ENCODE measurements at places on chromosomes 12 and 14.

GRCh38 chr12:92827836-92828431, 101.2 kb downstream of the EEA1 start:
- no peak for DNase-seq

GRCh38 chr12:15152868-15153267, 68.3 kb downstream of the RERG start:
- DNase-seq: no peak

- DNase-seq: no peak
Observed at GRCh38 chr12:39502726-39503125, 59.8 kb upstream of the KIF21A start.

- DNase-seq: no peak
Observed at GRCh38 chr12:107978201-107978600, 150.9 kb upstream of the WSCD2 start.

- DNase-seq: no peak
Observed at GRCh38 chr14:98498019-98498885, 773.7 kb downstream of the BCL11B start.

DNA sequence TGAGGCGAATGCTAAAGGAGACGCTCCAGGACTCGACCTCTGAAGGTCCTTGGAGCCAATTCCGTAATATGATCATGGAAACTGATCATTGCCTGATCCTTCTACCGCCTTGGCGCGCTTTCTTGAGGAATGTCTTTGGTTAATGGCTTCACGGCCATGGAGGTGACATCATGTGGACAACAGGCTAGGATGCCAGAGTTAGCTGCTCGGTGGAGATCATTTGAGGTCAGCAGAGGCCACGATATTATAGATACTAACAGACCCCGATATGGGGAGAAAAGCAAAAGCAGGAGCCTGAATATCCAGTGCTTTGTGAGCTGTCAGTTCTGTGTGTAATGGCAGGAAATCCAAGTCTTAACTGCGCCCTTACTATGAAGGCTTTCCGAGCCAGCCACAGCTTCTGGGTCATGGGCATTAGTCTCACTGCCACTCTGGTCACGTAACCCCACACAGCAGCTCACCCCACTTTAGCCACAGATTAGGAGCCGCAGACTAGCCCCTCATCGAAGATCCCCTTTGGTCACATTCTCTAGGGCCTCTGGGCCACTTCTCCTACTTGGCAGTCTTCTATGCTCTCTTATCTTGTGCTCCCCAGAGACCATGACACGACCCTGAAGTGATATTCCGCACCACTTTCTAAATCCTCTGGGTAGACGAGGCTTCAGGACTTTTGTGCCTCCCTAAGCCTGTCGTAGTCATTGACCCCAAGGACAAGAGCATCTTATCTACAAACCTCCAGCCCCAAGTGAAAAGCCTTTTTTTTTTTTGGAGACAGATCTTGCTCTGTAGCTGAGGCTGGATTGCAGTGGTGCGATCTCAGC, 724 bp upstream of the CS start:
- no peak for DNase-seq

GRCh38 chr14:91419451-91419850, 1.8 kb upstream of the CCDC88C start:
- DNase-seq: no peak

DNA sequence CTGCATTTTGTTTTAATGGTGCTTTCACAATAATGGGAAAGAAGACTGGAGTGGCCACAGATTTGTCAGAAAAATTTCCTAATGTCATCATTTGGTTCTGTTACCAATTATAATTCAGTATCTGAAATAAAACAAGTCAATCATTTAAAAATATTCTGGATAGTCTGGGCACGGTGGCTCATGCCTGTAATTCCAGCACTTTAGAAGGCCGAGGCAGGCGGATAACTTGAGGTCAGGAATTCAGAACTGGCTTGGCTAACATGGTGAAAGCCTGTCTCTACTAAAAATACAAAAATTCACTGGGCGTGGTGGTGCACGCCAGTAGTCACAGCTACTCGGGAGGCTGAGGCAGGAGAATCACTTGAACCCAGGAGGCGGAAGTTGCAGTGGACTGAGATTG, 4.0 kb upstream of the LIMA1 start:
- DNase-seq: no peak

- DNase-seq: no peak
Observed at GRCh38 chr14:96126783-96127271, 77.8 kb upstream of the BDKRB2 start.

DNA sequence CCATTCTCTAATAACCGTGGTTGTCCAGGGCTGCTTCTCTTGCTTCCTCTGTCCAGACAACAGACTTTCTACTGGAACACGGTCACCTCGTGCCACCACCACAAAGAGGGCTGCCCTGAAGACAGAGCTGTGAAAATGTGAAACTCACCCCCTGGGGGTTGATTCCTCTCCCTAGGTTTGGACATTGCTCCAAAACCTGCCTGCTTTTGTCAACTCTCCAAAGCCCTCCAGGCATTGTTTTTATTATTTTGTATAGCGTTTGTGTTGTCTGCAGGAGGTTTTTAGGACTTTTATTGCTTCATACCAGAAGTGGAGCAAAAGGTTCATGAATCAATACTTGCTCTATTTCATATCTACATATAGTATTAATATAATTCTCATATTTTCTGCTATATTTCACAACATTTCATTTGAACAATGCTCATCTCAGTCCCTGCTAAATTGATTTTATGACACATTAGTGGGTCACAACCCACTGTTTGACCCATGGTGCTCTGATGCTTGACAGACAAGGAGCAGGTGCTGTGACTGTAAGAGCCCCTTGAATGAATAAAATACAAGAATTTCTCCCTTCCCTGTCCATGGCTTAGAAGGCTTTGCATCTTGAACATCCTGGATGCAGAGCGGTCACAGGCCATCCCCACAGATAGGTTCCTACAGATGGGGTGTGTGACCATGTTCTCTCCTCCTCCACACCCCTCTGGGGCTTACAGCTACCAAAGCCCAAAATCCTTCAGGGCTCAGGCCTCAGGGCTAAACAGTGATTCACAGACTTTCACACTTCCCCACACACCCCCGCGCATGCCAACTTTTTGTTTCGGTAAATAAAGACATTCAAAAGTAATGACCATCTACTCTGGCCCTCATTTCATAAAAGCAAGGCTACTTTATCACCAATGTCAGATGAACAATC, 20.6 kb upstream of the EML1 start:
- DNase-seq: no peak

DNA sequence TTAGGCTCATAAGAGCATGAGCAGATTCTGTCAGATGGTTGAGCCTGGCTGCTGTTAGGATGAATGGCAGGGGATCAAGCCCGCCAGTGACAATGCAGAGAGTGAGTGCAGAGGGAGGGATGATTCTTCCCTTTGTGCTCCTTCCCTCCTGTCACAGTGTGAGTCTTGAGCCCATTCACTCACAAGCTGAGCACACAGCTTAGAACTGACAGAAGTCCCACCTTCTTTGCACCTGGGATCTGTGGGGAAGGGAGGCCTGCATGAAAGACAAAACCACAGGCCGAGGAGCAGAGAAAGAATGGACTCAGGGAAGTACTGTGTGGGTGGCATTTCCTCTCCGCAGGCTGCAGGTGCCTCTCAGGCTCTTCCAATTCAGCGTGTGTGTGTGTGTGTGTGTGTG, 160.6 kb downstream of the KCNA5 start:
- no peak for DNase-seq

GRCh38 chr14:51789114-51789513, 71.3 kb upstream of the GNG2 start:
- no peak for DNase-seq

DNA sequence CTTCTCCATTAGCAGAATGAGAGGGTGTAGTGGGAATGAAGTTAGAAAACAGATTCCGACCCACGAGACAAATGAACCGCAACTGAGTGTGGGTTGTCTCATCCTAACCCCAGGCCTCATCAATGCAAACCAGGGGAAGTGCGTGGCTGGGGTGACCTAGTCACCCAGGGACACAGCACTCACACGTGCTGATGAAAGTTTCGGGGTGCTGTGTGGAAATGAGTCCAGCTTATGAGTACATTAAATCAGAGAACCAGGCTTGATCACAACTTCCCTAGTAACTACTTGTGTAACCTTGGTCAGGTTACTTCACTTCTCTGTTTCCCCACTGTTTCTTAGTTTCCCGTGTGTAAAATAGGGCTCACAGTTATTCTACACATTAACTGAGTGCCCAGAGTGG, 95.4 kb upstream of the CDKN3 start:
- no peak for DNase-seq

GRCh38 chr14:23939607-23940326, 13.8 kb upstream of the DHRS4 start:
- DNase-seq: no peak

GRCh38 chr14:91940209-91940608, 7.3 kb downstream of the FBLN5 start:
- DNase-seq: no peak

- no peak for DNase-seq
Observed at GRCh38 chr12:125184213-125184967, 119.2 kb downstream of the AACS start.

GRCh38 chr14:22597771-22598098, 365 bp upstream of the ABHD4 start:
- DNase-seq: no peak

DNA sequence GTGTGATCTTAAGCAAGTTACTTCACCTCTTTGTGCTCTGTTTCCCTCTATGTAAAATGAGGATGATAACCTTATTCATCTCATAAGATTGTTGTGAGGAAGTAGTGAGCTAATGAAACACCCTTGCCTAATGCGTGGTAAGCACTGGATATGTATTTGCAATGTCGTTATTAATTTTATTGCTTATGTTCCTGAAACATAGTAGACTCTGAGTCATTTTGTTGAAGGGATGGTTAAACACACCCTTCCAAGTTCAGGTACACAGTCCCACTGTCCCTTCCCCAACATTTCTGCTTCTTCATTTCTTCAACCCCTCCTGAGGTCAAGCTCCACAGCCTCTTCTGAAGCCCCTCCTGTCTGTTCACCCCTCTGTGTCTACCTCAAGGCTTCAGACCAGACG, 40.2 kb upstream of the FAM222A start:
- no peak for DNase-seq

DNA sequence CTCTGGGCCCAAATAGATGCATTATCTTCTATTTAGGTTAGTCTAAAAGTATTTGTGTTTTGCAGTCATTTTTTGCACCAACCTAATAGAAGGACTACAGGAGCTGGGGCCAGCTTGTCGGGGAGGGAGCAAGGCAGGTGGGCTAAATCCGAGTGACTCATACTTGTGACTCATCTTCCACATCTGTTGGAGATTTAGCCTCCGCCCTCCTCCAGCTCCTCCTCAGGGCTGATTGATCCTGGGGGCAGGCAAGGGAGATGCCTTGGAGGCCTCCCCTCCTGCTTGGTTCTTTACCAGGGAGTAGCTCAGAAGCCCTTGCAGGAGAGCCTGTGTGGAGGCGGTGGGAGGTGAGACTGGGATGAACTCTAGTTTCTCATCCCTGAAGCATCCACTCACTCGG, 27.9 kb downstream of the RHOF start:
- DNase-seq: no peak

DNA sequence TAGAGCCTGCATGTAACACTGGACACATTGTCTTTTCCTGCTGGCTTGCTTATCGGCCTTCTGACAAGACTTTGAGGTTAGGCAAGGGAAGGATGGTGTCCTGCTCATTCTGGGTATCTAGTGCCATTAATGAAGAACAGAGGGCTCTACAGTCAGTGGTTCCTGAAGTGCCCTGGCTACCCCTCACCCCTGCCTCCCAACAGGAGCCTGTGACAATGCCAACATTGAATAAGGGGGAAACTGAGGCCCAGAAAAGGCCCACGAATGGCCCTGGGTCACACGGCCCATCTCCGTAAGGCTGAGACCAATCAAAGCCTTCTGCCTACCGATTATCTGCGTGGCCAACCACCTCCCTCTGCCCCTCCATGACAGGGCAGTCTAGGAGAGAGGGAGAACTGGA, 2.1 kb downstream of the IFI27L2 start:
- DNase-seq: no peak

DNA sequence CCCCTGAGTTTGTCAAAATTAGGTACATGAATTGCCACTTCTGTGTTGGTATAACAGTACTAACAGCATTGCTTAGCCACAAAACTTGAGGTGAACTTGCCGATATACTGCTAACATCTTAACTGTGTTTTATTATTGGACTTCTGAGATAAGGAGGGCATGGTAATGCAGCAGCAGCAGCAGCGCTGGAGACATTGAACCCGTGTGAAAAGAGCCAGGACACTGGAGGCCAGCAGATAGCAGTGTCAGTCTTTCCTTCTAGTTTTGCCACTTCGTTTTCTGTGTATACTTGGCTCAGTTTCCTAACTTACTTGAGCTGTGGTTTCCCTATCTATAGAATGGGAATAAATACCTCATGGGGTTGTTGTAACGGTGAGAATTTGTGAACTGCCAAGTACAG, 82.7 kb downstream of the KTN1 start:
- no peak for DNase-seq

DNA sequence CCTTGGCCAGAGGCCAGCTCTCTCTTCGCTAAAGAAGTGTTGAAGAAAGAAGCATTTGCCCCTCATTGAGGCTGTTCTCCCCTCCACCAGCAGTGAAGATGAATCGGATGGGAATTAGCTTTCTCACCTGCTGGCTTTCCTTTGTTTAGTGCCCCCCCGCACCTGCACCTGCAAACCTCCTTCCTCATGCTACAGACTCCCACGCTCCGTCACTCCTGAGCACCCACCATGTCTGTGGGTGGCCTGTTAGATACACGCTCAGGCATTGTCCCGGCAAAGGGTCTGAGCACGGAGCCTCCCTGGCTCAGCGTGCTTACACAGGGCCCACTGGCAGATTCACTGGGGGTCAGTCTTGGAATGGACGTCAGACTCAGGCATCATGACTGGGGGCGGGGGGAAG, 121.6 kb downstream of the GLT1D1 start:
- DNase-seq: no peak

GRCh38 chr12:24972078-24972477, 23.2 kb upstream of the BCAT1 start:
- no peak for DNase-seq

- no peak for DNase-seq
Observed at GRCh38 chr12:53935383-53936341, 3.0 kb upstream of the HOXC13 start.

- no peak for DNase-seq
Observed at GRCh38 chr12:52006726-52007157, at the start of gene TAMALIN. Gene TAMALIN (plus strand): TSS chr12:52006946. CDS start chr12:52007020, 74 bp downstream.

DNA sequence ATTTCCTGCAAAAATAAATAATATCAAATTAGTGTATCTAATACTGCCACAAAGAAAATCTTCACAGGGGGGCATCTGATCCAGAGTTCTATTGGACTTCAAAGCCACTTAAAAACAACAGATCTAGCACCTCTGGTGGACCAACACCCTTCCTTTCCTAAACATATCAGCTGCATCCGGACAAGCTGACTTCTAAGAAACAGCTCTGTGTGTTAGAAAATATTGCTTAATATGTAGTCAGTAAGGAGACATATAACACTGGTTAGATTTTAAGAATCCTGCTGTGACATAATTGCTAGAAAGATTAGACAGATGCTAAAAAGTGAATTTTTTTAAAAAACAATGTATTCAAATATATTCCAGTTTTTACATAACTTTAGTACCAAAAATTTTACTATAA, 61.1 kb upstream of the PTPRB start:
- DNase-seq: no peak

Data from stimulated activated CD8-positive, alpha-beta memory T cell treated with anti-CD3 and anti-CD28 coated beads, Interleukin-7, amount 100 ng/mL, for 24 hours (primary cell).